ENCODE measurements at places on chromosomes 4 and X.

GRCh38 chr4:70994387-70995099 lies 1.1 kb downstream of the DCK start:
- no peak for DNase-seq

DNA sequence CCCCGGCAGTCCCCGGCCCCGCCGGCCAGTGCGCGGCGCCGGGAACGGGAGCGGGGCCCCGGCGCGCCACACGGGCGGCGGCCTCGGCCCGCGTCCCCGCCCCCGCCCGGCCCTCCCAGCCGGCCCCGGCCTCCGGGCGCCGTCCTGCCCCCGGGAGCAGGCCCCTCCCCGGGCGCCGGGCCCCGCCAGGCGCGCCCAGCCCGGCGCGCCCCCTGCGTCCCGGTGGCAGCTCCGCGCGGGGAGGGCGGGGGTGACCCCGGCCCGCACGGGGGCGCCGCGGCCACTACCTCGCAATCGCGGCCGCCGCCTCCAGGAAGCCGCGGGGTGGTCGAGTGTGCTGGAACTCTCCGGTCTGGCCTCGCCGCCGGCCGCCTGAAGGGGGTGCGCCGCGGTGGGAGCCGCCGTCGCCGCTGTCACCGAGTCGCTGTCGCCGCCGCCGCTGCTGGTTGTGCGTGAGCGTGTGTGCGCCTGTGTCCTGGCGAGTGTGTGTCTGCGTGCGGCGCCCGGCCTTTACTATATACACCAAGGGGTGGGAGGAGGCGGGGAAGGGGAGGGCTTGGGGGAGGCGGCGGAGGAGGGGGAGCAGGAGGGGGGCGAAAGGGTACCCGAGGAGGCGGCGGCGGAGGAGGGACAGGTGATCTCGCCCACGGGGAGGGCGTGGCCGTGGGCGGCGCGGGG lies at the start of gene RAI2:
TSS of gene RAI2 (minus strand) at position 488 of the 678 bp plus-strand sequence. CDS start 59,288 bp downstream, outside the sequence.
- no peak for DNase-seq

- DNase-seq, result no peak
Observed at GRCh38 chr4:105455998-105456397, 17.9 kb downstream of the PPA2 start.

DNA sequence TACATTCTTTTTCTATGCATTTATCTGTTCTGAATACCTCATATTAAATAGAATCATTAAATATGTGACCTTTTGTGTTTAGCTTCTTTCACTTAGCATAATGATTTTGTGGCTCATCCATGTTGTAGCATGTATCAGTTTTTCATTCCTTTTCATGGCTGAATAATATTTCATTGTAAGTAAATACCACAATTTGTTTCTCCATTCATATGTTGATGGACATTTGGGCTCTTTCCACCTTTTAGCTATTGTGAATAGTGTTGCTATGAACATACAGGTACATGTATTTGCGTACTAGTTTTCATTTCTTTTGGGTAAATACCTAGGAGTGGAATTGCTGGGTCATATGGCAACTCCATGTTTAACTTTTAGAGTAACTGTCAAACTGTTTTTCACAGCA lies 85.1 kb downstream of the GNL3L start:
- no peak for DNase-seq

GRCh38 chrX:5971300-5971699 lies 257.4 kb downstream of the NLGN4X start:
- no peak for DNase-seq

GRCh38 chrX:572538-573124 lies 58.0 kb upstream of the SHOX start:
- no peak for DNase-seq

DNA sequence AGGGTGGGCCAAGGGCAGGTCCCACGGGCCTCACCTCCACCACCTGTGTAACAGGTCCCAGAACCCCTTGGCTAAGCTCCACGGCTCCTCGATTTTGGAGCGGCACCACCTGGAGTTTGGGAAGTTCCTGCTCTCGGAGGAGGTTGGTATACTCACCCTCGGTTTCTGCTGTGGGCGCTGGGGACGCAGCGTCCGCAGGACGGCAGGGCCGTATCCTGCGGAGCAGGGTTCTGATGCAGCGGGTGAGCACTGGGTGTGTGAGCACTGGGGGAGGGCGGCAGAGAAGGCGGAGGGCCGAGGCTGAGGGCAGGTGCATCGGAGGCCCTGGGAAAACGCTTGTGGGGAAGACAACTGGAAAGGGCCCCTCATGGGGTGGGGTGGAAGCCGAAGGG lies 11.0 kb downstream of the ATP5ME start:
- no peak for DNase-seq
